COR-L47 (cell line): ENCODE measurements at places on chromosomes 6 and 20.
A peak's percentile ranks its signal among the peaks of the same experiment; 100 is the strongest.

GRCh38 chr6:30842754-30843610 is 41.3 kb upstream of the DDR1 start:
- no peak for DNase-seq

DNA sequence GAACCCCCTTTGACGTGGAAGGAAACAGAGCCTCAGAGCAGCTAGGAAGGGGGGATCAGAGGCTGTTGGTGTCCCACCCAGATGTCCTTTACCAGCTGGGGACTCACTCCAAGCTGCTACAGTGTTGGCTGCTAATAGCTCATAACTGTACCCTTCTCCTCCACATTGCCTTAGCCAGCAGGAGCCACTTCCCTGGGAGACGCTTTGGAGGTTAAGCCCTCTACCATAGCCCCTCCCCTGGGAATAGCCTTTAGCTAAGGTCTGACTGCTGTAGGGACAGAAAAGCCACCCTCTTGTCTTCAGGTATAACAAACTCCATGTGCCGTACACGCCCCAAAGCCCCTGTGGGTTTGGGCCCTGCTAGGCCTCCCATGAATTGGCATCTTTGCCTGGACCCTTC is 238.6 kb downstream of the LRFN2 start:
- no peak for DNase-seq

- no peak for DNase-seq
These were observed 149.3 kb upstream of the NT5E start for GRCh38 chr6:85300581-85300980.

GRCh38 chr6:151022492-151022891 is 157.0 kb downstream of the MTHFD1L start:
- DNase-seq, result no peak

DNA sequence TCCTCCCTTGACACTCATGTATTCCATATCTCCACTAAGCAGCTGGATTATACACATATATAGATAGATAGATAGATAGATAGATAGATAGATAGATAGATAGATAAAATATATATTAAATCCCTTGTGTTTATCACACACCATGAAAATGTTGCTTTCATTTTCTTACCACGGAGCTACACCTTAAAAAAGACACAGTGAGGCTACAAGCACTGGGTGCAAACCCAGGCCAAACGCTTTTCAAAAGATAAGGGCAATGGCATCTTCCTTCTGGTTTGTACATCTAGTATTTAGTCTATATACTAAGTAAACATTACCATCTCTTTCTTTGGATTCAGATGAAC is 377.1 kb downstream of the ESR1 start:
- DNase-seq, result no peak

GRCh38 chr6:150118627-150119026 is 24.2 kb upstream of the PPP1R14C start:
- DNase-seq, result no peak

DNA sequence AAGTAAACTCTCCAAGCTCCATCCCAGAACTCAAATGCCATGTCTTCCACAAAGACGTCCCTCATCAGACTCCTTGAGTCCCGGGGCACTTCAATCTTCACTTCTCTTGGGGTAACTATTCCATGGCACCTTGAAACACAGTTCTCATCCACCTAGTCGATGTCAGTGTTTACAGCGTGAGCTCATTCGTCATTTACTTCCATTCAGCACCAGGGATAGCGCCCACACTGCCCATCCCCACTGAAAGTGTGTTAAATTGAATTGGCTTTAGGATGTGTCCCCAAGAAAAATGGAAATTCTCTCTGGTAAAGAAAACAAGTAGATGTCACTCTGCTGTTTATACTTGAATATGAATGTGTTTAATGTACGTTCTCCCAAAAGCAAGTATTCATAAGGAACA is 31.3 kb downstream of the KCNK15 start:
- DNase-seq, result no peak

DNA sequence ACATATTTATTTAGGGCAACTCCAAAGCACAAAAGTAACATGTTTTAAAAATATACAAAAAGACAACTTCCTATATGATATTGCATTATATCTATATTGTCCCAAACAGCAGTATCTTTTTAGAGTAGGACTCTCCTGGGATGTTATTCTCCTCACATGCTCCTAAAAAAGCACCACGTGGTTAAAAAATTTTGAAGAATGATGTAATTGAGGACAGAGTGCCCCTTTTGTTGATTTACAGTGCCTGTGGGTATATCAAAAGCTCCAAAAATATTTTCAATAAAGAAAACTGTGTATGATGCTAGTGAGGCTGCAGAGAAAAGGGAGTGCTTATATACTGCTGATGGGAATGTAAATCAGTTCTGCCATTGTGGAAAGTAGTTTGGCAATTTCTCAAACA is 130.3 kb upstream of the HDAC2 start:
- DNase-seq, result no peak

DNA sequence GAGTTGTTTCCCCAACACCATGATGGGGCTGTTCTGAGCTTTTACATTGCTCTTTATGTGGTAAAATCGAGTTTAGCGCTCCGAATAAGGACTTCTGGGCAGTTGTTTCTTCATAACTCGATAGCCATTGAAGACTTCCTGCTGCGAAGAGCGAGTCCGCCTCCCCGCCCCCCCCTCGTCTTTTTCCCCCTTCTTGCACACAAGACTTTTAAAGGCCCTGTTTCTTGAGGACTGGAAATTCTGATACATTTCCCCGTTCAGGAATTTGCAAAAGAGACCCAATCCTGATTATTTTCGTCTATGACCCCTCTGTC is 1.5 kb upstream of the CITED2 start:
- DNase-seq, result no peak

- DNase-seq, result no peak
These were observed 5.6 kb upstream of the KCNK16 start for GRCh38 chr6:39328066-39328465.

GRCh38 chr6:170421921-170422320 is 115.4 kb downstream of the FAM120B start:
- DNase-seq, result no peak

DNA sequence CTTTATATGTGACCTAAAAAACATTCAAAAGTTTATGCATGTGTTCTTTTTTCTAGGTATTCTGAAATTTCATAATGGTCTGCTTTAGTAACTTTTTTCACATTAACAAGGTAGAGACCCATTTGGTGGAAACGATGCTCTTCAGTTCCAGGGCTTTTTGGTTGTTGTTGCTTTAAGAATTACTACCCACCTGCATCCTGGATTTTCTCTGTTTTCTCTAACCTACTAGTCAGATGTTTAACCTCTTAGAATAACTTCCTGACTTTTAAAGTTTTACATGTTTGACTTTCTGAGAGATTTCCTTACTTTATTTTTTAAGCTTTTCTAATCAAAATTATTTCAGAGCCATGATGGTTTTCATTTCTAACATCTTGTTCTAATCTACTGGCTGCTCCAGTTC is 14.9 kb downstream of the TULP4 start:
- no peak for DNase-seq

- DNase-seq, result peak; percentile 35
These were observed 916 bp downstream of the TRIM27 start for GRCh38 chr6:28922821-28923317.

DNA sequence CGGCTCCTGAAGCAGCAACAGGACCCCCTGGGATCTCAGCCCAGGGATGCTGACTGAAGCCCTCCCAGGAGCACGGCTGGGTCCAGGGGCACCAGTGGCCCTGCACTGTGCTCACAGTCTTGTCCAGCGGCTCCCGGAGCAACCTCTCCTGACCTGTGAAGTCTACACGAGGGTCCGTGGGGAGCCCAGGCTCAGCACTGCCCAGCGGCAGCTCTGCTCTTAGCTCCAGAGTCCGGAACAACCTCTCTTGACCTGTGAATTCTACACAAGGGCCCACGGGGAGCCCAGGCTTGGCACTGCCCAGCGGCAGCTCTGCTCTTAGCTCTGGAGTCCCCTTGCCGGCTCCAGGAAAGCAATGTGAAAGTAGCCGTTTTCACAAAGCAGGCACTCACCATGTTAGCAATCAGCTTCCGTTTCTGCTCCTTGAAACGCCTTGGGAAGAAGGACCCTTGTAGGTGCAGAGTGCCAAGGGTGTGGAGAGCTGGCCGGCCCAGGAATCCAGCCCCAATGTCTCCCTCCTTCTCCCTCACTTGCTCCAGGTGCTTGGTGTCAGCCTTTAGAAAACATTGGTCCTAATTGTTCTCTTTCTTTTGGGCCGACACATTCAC is 310.9 kb downstream of the CDH4 start:
- DNase-seq, result no peak

DNA sequence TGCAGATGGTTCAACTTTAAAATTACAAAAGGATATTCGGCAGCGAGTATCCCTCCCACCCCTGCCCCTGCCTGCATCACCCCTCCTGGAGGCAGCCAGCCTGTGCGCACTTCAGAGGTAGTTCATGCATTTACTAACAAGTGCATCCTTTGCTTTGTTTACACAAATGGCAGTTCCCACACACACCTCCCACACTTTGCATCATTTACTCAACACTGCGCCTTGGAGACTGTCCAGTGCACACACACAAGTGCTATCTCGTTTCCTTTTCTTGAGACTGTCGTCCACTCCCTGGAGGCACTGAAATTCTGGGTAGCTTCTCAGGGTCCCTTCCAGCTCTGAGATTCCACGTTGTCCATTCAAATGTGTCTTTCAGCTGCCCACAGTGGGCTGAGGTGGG is 53.1 kb upstream of the VSX1 start:
- no peak for DNase-seq

DNA sequence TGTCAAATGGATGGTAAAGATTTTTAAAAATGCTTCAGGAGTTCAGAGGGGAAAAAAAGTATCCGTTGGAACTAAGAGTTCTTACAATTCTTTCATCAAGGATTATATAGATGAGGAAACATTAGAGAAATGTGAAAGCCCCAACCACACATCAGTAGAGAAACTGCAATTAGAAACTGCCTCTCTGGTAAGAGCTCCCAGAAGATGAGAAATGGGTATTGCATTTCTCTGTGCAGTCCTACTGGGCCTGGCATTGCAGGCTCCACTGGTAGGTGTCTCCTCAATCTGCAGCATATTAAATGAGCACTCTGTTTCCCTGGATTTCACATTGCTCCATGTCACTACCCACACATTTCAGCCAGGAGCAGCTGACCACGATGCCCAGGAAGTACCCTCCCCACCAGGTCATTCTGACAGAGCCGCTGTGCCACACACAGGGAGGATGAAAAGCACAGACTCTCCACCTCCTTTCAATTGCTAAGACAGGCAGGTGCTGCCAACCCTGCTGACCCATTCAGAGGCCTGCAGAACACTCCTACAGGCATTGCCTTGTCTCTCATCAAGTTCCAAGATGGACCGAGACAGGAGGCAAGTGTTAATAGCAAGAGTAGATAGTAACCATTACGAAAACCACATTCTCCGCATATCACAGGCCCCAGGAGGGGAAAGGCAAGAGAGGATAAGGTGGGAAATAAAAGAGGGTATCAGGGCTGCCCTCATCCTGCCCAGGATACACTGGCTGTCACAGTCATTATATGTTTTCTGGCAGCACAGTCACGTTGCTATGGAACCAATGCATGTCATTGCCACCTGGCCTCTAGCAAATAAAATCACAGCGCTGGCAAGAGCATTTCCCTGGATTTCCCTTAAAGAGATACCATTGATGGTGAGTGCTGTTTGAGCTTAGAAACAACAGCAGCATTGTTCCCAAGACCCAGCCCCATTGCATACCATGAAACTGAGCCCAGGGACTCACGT is 241.7 kb downstream of the ATXN1 start:
- DNase-seq, result peak; percentile 65

DNA sequence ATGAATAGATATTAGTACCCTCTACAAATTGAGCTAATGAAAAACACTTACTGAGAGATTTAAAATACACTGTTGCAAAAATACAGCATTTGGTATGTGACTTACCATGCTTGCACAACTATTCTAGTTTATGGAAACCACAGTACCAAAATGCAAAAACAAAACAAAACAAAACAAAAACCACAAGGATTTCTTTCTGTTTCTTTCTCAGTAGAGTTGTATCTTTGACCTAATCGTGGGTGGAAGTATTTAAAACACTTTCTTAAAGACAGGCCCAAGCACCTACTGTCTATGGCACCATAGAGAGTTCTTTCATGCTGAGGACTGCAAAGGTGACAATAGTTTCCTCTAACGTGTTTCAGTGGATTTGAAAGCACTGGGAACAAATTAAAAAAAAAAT is 95.3 kb upstream of the C6orf118 start:
- no peak for DNase-seq

GRCh38 chr20:62727584-62728027 is 19.0 kb downstream of the NTSR1 start:
- DNase-seq, result no peak

- DNase-seq, result no peak
These were observed 184.9 kb downstream of the ARHGAP18 start for GRCh38 chr6:129525055-129525454.

DNA sequence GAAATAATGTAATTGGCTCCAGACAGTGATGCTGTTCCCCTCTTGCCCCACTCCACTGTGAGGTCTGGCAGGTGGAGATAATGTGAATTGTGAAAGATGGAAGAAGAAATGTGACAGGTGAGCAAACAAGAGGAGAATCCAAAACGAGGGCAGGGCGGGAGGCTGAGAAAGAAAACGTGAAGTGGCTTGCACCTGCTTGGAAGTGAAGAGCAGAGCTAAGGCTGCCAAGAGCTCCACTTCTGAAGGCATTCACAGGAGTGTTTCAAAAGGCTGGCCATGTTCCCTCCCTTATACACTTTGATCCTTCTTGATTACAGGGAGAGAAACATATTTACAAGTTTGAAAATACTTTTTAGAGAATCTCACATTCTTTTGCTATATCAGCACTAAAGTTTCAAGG is 359.4 kb downstream of the EPHA7 start:
- DNase-seq, result peak; percentile 33

- no peak for DNase-seq
These were observed 73.4 kb upstream of the FRMD1 start for GRCh38 chr6:168152306-168152963.

DNA sequence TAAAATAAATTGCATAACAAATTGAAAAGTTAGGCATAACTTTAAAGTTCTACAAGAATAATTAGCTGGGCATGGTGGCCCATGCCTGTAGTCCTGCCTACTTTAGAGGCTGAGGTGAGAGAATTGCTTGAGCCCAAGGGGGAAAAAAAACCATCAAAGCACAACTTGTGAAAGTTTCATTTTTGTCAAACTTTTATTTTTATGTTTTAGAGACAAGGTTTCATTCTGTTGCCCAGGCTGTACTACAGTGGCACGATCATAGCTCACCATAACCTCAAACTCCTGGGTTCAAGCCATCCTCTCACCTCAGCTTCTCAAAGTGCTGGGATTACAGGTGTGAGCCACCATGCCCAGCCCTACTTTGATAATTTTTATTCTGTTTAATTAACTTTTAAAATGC is 14.2 kb downstream of the KATNA1 start:
- no peak for DNase-seq

GRCh38 chr6:167719920-167720319 is 106.8 kb upstream of the AFDN start:
- DNase-seq, result no peak

DNA sequence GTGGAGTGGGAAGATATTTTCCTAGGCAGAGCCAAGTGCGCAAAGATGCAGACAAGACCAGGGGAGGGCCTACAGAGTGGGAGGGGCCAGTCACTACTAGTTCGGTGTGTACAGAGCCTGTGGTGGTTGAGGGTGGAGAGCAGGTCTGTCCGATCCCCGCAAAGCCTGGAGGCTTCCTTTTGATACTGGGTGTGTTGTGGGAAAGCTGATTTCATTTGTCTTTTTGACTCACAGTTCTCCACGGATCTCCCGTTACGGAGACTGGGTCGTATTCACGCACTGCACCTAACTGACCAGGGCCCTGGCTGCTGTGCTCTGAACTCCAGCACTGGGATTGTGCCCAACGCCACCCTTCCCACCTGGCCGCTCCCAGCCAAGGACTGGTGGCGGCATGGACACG is 1.4 kb upstream of the TIAM2 start:
- DNase-seq, result no peak
